Activated CD8-positive, alpha-beta T cell treated with anti-CD3 and anti-CD28 coated beads for 36 hours (primary cell): ENCODE measurements at places on chromosomes 1 and 21. TPM values are rescaled to one million over a fixed set of nuclear protein-coding genes. Genes with fewer than 3 reads are reported as not detected.

PTGFR gene
- total RNA-seq: not detected

WDR64 gene
- not detected for total RNA-seq

EXO5 gene
- total RNA-seq: 8.7 TPM

DNA sequence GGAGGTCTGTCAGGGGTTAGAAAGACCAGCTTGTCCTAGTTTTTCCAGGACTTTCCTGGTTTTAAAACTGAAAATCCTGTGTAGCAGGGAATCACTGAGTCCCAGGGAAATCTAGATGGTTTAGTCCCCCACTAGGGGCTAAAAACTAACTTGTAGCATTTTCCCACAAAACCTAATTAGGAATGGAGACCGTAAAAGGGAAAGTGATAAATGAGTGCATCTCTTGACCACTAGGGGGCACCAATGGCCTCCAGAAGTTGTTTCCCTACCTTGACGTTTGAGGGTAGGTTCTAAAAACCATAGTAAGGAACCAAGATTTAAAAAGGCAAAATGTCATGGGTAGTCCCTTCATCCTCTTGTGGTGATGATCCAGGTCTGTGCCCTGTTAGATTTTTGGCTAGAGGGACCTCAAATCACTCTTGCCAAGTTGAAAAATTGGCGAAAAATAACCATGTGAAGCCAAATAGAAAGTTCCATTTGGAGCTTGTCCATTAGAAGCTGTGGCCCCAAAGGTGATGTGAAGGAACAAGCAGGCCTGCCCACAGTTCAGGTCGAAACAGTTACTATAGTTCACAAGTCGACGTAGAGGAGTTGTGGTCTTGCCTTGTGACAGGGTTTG is 24.5 kb downstream of the CLIC6 start:
- no peak overlapping the region for H3K4me3 ChIP-seq
- H3K36me3 ChIP-seq: no peaks in the 10 kb centered on the region
- peaks cover 6% of the 10 kb centered on the region for H3K4me1 ChIP-seq
- DNase-seq: peak; percentile 68
- H3K27ac ChIP-seq: no peak overlapping the region
- peaks cover 7% of the 10 kb centered on the region for H3K27me3 ChIP-seq

DNA sequence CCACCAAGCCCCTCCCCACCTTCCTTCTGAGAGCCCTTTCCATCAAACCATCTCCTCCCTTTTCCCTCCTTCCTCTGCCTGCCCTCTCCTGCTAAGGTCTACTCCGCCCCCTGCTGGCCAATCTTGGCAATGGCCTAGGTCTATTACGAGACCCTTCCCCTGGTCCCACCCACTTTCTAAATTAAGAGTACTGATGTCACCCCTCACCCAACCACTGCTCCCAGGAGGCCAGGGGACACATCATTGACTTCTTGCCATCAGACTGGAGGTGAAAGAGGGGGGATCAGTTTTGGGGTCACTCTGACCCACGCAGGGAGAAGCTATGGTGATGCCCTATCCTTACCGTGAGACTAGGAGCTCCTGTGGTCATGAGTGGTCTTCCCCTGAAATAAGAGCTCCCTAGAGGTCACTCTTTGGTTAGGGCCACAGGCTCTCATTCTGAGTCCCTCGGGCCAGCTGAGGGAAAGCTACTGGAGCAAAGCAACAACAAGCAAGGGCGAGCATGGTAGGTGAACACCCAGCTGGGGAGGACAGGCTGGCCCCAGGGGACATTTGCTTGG is 34.6 kb upstream of the S100A7 start:
- H3K36me3 ChIP-seq: no peaks in the 10 kb centered on the region
- no peak overlapping the region for H3K4me3 ChIP-seq
- peaks cover 21% of the 10 kb centered on the region for H3K27me3 ChIP-seq
- H3K4me1 ChIP-seq: no peaks in the 10 kb centered on the region
- H3K27ac ChIP-seq: no peak overlapping the region
- DNase-seq: peak; percentile 86

DNA sequence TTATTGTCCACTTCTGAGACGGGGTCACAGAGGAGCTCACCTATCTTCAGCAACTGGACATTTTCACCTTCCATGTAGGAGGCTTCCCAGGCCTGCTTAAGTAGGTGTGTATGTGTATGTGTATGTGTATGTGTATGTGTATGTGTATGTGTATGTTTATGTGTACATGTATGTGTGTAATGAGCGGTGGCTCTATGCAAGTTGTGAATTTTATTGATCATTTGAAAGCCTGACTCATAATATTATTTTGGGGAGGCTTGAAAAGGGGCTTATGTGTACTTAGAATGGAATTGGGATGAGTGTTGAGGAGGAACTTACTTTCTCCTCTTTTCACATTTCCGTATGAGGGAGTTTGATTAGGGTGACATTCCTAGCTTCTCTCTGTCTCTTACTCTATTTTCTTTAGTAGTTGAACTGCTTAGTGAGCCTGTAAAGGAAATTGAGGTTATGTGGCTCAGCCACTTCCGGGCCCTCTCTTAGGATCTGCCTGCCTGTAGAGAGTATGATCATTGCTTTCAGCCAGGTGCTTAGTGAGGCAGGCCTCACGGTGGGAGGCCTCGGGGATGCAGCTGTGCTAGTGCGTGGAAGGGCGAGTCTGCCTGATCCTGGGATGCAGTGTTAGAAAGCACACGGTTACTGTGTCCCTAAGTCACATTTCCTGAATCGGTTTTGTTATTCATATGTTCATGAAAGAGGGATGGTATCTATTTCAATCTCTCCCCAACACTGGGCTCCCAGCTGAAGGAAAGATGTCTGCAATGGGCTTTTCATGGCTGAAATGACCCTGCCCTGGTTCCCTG is 61.0 kb downstream of the IER5 start:
- no peaks in the 10 kb centered on the region for H3K36me3 ChIP-seq
- H3K27me3 ChIP-seq: no peaks in the 10 kb centered on the region
- H3K4me1 ChIP-seq: peaks cover 44% of the 10 kb centered on the region
- DNase-seq: peak; percentile 94

DNA sequence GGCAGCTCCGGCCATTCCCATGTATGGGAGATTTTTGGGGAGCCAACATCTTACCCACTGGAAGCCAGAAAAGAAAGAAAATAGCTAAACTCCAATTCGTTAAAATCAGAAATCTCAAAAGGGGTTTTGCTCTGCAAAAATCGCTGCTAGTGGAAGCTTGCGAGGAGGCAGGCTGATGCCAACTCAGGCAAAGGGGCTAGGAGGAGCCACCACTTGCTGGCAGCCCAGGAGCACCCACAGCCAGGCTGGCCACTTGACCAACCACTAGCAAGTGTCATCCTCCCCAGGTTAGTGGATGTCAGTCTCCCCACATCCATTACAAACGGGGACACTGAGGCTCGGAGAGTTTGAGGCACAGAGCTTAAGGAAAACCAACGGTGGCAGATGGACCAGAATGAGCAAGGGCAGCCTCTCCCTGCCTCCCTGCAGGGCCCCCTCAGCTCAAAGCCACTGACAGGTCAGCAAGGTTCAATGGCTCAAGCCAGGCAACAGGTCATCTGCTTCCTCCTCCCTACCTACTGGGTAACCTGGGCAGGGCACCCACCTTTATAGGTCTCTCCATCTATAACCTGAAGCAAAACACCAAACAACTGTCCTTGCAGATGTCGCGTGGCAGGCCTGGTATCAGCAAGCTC is 10.8 kb downstream of the KCNN3 start:
- H3K4me3 ChIP-seq: no peak overlapping the region
- H3K27ac ChIP-seq: no peak overlapping the region
- H3K27me3 ChIP-seq: peaks cover 8% of the 10 kb centered on the region
- H3K36me3 ChIP-seq: no peaks in the 10 kb centered on the region

DNA sequence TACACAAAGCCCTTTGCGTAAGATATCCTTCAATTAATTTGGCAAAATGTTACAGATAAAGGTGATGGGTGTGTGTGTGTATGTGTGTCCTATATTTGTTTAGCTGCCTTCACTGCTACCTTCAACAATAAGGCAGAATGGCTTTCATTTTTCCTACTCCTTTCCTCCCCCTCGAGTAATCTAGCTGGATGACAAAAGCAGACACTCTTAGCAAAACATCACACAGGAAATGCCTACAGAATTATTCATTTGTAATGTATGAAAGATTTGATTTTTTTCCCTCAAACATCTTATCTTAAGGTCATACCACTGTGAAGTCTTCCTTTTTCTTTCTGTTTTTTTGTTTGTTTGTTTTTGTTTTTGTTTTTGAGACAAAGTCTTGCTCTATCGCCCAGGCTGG is 10.6 kb downstream of the PTPN22 start:
- H3K36me3 ChIP-seq: peaks cover 53% of the 10 kb centered on the region
- H3K27me3 ChIP-seq: no peaks in the 10 kb centered on the region

GRCh38 chr1:18422954-18423353 is 57.8 kb upstream of the KLHDC7A start:
- no peaks in the 10 kb centered on the region for H3K4me1 ChIP-seq
- H3K4me3 ChIP-seq: no peak overlapping the region
- no peak overlapping the region for H3K27ac ChIP-seq
- peaks cover 9% of the 10 kb centered on the region for H3K27me3 ChIP-seq
- H3K36me3 ChIP-seq: no peaks in the 10 kb centered on the region

DNA sequence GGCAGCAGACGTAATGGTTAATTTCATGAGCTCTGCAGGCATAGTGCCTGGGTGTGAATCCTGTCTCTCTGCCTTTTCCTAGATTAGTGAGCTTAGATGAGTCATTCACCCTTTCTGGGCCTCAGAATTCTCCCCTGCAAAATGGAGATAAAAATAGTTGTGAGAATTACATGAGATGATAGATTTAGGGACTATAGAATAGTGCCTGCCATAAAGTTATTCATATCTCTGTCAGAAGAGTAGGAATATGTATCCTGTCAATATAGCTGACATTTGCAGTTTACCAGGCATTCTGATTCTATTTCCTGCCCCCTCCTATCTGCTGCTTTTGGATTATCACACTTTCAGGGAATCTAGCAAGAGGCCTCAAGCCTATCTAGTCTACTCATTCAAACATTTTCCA is 112.0 kb downstream of the PDE4B start:
- H3K4me3 ChIP-seq: no peak overlapping the region
- peaks cover 9% of the 10 kb centered on the region for H3K27me3 ChIP-seq
- no peak overlapping the region for H3K27ac ChIP-seq
- no peak for DNase-seq

- peak overlapping the region; percentile 100 for H3K27ac ChIP-seq
- peak overlapping the region; percentile 83 for H3K4me3 ChIP-seq
- no peak for DNase-seq
- H3K36me3 ChIP-seq: peaks cover 12% of the 10 kb centered on the region
These were observed 174 bp downstream of the SH3BP5L start for GRCh38 chr1:248825573-248825908.

- no peaks in the 10 kb centered on the region for H3K4me1 ChIP-seq
- DNase-seq: no peak
- H3K27ac ChIP-seq: no peak overlapping the region
- no peaks in the 10 kb centered on the region for H3K36me3 ChIP-seq
- no peak overlapping the region for H3K4me3 ChIP-seq
- peaks cover 8% of the 10 kb centered on the region for H3K27me3 ChIP-seq
These were observed 410.1 kb upstream of the PLXNA2 start for GRCh38 chr1:208654241-208654640.

DNA sequence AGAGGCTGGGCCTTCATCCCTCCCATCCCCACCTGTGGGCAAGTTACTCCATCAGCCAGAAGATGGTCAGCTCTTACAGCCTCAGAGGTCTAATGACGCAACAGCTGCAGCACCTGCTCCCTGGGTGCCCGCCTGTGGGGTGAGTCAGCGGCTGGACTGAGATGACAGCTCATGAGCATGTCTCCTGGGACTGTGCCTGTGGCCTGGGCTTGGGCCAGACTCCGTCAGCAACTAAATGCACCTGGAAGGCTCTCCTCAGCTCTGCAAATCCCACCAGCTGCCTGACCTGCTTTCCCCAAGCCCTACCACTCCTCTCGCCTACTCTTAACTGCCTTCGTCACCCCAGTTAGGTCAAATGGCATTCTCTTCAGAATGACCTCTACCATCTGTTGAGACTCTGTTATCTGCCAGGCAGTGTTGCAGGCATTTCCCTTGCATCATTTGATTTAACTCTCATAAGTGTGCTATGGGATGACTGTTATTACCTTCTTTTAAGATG is 47.7 kb downstream of the ETS2 start:
- H3K36me3 ChIP-seq: no peaks in the 10 kb centered on the region
- DNase-seq: no peak
- H3K4me1 ChIP-seq: no peaks in the 10 kb centered on the region
- H3K27ac ChIP-seq: no peak overlapping the region

DNA sequence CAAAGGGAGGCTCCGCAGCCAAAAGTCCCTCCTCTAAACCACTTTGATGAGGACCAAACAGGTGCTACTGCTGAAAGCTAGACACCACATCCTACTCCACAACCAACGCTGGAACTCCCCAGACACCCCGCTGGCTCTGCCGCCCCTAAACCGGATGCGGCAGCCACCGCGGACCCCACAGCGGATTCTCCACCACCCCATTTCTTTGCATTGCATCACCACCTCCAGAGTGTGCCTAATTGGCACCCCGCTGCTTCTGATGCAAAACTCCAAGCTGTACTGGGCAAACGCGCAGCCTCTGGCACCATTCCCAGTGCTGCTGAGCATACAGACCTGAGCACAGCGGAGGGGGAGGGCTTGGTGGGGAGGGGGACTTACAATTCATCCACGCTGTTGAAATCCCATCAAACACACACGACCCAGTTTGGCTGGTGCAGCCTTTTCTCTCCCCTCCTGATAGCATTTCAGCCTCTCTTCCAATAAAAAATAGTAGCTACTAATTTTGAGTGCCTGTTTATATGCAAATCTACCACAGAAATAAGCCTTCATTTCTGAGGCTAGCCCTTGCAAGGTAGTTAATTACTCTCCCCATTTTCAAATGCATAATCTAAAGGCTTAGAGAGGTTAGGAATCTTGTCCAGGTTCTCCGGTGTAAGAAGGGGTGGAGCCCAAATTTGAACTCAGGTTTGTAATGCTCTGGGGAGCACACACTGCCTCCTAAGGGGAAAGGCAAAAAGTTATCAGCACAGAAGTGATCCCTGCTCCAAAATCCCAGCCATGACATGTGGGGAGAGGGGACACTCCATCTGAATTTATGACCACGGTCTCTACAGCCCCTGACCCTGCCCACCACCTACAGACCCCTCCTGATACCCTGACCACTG is 12.2 kb upstream of the RGS16 start:
- peaks cover 7% of the 10 kb centered on the region for H3K36me3 ChIP-seq
- peak overlapping the region; percentile 89 for H3K27ac ChIP-seq

GRCh38 chr1:200075522-200075921 is 48.0 kb downstream of the NR5A2 start:
- H3K4me3 ChIP-seq: no peak overlapping the region
- no peak overlapping the region for H3K27ac ChIP-seq
- peaks cover 15% of the 10 kb centered on the region for H3K27me3 ChIP-seq
- no peaks in the 10 kb centered on the region for H3K36me3 ChIP-seq
- H3K4me1 ChIP-seq: no peaks in the 10 kb centered on the region

GRCh38 chr1:189929501-189930099 is 548.1 kb downstream of the BRINP3 start:
- no peaks in the 10 kb centered on the region for H3K4me1 ChIP-seq
- H3K36me3 ChIP-seq: no peaks in the 10 kb centered on the region
- H3K27me3 ChIP-seq: no peaks in the 10 kb centered on the region
- H3K27ac ChIP-seq: no peak overlapping the region
- H3K4me3 ChIP-seq: no peak overlapping the region

DNA sequence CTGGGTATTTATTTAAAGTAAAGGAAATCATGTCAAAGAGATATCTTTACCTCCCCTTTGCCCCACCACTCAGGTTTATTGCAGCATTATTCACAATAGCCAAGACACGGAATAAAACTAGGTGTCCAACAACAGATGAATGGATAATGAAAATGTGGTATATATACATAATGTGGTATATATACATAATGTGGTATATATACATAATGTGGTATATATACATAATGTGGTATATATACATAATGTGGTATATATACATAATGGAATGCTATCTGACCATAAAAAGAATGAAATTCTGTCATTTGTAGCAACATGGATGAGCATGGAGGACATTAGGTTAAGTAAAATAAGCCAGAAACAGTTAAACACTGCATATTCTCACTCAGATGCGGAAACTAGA is 262.6 kb upstream of the PLXNA2 start:
- H3K4me3 ChIP-seq: no peak overlapping the region
- no peak overlapping the region for H3K27ac ChIP-seq
- H3K27me3 ChIP-seq: peaks cover 5% of the 10 kb centered on the region
- no peak for DNase-seq
- no peaks in the 10 kb centered on the region for H3K36me3 ChIP-seq
- no peaks in the 10 kb centered on the region for H3K4me1 ChIP-seq
